ENCODE measurements at places on chromosomes 7 and 10.
A peak's percentile ranks its signal among the peaks of the same experiment; 100 is the strongest.

DNA sequence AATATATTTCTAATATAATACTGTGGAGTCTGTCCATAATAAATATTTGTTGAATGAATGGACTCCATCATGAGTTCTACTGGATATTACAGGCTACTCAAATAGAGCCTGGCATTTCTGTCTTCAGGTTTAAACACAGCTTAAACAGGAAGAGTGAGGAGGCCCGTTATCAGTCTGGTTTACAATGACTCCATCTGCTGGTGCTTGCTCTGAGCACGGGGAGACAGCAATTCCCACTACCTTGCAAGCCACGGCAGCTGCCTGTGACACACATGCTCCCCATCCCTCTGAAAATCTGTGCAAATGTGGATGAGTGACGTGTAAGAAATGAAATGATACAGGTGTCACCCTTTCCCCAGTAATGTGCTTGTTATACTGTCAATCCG, 293.5 kb upstream of the IMMP2L start:
- no peak for DNase-seq

DNA sequence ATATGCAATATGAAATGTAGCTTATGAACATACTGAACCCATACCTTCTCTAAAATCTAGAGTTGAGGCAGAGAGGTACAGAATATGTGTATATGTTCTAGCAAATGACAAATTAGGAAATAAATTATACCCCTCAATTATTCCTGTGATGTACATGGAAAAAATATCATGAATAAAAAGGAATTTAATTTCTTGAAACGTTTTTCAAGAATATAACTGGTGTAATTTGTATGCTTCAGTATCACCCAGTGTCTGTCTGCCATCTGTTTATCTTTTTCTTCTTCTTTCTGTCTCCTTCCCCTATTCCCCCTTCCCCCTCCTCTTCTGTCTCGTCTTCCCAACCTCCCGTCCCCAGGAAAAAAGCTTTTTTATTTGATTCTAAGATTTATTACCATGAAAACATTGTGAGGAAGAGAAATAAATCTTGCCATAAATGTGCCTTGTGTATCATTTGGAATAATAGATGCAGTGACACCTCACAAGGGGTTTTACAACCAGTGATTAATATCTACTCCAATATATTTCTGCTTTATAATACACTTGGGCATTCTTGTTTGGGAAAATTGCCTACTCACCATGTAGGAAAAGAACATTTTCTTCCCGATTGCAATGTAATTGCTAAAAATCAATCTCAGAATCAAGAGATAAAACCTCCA, 12.2 kb downstream of the LANCL2 start:
- no peak for DNase-seq

DNA sequence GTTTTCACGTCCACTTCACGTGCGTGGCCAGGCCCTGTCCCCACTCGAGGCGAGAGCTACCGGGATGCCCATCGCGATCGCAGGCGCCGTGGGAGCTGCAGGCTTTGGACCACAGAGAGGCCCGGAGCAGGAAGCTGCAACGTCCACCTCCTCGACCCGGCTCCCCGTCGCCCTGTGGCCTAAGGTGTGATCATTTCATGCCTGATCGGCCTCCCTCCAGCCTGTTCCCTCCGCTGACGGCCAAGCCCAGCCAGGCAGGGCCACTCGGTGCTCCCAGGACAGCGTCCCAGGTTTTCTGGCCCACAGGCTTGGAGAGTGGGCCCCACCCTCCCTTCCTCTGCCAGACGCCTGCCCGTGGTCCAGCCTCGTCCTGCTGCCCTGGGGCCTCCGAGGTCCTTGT, 19.6 kb downstream of the KNDC1 start:
- DNase-seq, result no peak

DNA sequence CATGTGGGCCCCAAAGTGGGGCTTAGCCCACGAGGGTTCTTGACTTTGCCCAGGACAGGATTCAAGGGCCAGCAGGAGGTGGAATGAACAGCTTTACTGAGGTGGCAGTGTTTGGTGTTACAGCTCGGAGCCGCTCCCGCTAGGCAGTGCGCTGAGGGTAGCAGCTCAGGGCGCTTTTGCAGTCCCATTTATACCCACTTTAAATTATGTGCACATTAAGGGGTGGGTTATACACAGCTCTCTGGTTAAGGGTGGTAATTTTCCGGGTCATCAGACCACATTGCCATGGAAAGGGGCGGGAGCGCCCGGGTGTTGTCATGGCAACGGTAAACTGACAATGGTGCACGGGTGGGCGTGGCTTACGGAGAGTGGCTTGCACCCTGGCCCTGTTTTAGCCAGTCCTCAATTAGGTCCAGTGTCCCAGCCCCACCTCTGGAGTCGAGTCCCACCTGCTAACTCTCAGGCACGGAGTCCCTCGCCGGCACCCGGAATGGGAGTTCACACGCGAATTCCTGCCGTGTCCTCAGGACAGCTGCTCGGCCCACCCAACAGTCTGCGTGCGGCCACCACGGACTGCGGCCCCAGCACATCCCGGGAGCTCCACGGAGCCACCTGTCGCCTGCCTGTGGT, 58.2 kb upstream of the PDGFA start:
- DNase-seq, result no peak

DNA sequence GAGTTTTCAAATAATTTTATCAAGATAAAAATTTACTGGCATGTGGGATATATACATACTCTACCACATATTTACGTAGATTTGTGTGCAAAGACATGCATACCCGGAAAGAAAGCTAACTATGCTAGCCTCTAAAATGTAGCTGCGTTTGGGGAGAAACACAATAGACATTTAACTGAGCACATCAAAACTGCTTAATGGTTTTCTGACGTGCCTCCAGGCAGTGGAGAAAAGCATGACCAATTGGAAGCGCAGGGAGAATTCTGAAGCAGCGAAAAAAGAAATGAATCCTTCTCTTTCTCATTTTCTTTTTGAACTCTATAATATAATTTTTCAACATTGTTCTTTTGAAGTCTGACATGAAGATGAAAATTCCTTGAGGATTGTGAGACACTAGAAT, 60.3 kb upstream of the LYZL1 start:
- DNase-seq, result no peak

DNA sequence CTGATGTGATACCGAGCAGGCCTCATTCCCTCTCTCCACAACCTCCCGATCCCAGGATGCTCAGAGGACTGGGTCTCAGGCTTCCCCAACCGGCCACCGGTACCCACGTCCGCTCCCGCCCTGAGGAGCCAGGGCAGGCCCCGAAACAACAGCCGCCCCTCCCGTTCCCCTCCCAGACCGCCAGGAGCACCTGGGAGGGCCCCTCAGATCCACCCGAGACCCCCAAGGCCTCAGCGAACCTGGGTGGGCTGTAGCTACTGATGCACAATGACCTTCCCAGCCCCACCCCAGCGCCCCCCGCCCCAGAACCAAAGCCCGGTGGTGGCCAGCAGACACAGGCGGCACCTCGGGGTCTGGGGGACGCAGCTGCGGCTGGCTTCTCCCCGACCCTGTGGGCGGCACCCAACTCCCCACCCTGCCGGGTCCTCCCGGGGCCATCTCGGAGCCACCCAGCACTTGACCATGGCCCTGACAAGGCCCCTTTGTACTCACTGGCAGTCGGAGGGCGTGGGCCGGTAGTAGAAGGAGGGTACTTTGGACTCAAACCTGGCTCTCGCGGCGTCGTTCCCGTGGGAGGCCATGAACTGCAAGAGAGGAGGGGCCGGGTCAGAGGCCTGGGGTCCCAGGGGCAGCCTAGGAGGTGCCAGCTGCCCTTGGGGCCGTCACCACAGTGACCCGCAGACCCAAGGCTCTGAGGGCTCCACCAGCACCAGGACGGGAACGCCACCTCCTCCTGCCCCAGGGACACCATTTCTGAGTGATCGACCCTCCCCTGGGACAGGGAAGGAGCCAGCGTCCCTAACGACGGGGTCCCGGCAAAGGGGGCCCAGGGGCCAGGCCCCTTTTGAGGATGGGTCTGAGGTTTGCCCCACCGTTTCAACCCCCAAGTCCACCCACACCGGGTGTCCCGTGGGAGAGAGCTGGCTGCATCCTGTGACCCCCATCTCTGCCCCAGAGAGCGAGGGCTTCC, 28.1 kb downstream of the ADAP1 start:
- DNase-seq, result no peak

GRCh38 chr7:95800787-95801186, 28.4 kb downstream of the DYNC1I1 start:
- DNase-seq, result no peak

GRCh38 chr10:97708976-97709946, 4.3 kb upstream of the MARVELD1 start:
- DNase-seq, result peak; percentile 64

- DNase-seq, result no peak
Observed at GRCh38 chr10:9608602-9609001, 1409.1 kb upstream of the CELF2 start.

DNA sequence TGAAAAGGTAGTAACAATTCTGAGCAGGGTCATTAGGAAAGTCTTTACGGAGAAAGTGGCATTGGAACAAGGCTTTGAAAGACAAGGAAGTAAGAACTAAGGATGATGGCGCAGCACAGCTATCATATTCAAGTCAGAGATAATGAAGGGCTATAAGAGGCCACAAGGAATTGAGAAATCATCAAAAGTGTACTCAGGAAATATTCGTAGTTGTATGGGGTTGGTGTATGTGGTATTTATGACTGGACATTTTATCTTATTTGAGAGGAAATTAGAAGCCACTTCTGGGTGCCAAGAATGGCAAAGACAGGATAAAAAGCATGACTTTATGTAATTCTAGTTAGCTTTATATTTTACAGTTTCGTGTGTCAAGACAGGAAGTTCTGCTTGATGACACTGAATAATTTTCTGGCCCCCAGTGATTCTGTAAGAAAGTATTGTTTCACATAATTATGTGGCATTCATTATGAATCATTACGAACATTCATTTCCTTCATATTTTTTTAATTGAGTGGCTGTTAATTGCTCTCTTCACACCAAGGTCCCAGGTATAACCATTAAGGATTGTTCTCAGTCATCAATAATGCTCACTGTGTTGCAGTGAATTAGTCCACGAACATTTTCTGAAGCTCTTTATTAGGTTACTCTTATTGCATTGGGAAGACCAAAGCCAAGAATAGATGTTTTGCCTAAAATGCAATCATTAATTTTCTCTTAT, 244.3 kb downstream of the PHF14 start:
- DNase-seq, result no peak

- no peak for DNase-seq
Observed at GRCh38 chr10:6195846-6196245, 6.9 kb upstream of the PFKFB3 start.
